ENCODE measurements at places on chromosomes 11 and 22. TPM values are rescaled to one million over a fixed set of nuclear protein-coding genes. Genes with fewer than 3 reads are reported as not detected.

Gene LDLRAD3
- 19.2 TPM for total RNA-seq

Gene NTM
- total RNA-seq: 3.6 TPM

Gene FERMT3
- total RNA-seq: 5.3 TPM

Gene IL18BP
- total RNA-seq: 11.1 TPM

Gene RIBC2
- 10.6 TPM for total RNA-seq

Gene MS4A15
- total RNA-seq: not detected

Gene GLB1L2
- total RNA-seq: 11.0 TPM

Gene NAV2
- 37.1 TPM for total RNA-seq

Gene PRG3
- not detected for total RNA-seq

Gene LRRC32
- 4.0 TPM for total RNA-seq

Gene NRGN
- 8.9 TPM for total RNA-seq

Gene DLG2
- total RNA-seq: 11.4 TPM

Gene OR56A3
- not detected for total RNA-seq

Gene ARRB1
- 128 TPM for total RNA-seq

Gene CNTF
- 3.7 TPM for total RNA-seq

Gene TMEM135
- total RNA-seq: 186 TPM
